Activated naive CD4-positive, alpha-beta T cell treated with anti-CD3 and anti-CD28 coated beads, Interleukin-2, amount 50 U/mL, for 16 hours (primary cell): ENCODE measurements at places on chromosomes 2 and 18.

GRCh38 chr2:208040199-208041171 is 15.2 kb upstream of the PLEKHM3 start:
- DNase-seq = peak; percentile 74

GRCh38 chr2:1502891-1503304 is 89.6 kb downstream of the TPO start:
- peak; percentile 6 for DNase-seq

DNA sequence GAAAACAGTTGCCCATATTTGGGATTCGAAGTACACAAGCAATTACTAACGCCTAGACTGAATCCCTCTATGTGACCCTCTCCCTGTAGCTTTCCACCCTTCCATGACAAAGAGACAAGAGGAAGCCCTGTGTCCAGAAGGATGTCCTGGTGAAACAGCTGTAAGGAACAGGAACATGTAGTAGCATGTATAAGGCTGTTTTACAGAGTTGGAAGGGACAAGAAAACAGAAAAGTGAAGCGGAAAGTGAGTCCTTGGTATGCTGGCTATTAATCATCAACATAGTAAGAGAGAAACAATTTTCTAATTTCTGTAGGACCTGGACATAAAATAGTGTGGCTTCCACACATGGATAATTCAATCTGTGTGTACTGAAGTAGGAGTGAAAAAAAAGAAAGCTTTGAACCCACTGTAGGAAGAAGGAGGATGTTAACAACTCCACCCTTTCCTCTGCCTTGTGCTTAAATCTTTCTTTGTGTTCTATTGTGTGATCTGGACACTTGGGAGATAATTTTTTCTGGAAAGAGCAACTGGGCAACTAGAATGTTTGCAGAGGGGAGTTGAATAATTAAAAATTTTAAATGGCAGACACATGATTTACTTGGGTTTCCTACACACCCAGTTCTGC is 162.3 kb upstream of the ZSWIM2 start:
- DNase-seq = no peak

GRCh38 chr18:77165503-77166188 is 33.1 kb upstream of the MBP start:
- no peak for DNase-seq
